DND-41 (cell line): ENCODE measurements at places on chromosomes 12 and 14.

- DNase-seq: no peak
Observed at GRCh38 chr12:12585115-12585863, 22.6 kb upstream of the DUSP16 start.

GRCh38 chr12:6975297-6976032 lies 4.8 kb downstream of the EMG1 start:
- no peak for DNase-seq

- DNase-seq: peak; percentile 60
Observed at GRCh38 chr14:64823305-64823861, 56.3 kb downstream of the SPTB start.

GRCh38 chr14:103558071-103558882 lies 4.2 kb downstream of the BAG5 start:
- no peak for DNase-seq

DNA sequence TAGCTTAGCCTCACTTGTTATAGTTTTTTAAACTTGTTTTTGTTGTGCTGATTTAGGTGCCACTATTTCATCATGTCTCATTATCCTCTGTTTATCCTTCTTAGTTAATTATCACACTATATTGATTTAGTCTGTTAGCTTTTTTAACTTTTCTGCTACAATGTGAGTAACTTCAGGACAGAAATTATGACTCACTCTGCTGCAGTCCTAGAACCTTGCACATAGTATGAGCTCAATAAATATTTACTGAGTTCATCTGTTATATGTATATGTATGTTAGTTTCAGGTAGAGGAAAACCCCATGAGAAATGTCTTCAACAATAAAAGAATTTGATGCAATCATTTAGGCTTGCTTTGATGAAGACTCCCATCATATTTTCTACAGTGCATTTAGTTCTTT lies 224.3 kb upstream of the NAV3 start:
- DNase-seq: no peak

DNA sequence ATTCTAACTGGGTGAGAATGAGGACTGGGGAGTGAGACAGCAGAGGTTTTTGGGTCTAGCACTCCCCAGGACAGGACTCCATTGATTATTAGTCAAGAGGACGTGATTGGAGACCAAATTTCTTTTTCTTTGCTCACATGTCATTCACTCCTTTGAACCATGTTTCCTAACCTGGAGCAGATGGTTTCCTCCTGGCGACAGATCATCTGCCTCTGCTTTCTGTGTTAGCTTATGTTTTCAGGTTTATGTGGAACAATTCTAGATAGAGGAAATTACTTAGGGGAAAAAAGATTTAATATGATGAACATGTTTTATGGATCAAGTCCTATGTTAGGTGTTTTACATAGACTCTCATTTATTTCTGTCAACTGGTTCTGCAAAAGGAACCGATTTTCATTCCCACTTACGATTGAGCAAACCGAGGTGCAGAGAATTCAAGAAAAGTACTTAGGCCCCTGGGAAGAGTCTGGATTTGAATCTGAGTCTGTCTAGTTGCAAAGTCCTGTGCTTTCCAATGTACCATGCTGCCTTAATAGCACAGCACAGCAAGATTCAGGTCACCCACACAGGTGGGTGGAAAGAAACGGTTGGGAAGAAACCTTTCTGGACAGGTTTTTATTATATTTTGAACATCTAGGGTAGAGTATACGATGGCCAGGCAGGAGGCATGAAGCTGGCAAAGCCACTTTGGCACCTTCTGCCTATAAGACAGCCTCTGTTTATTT lies 30.8 kb downstream of the SMOC1 start:
- DNase-seq: no peak

DNA sequence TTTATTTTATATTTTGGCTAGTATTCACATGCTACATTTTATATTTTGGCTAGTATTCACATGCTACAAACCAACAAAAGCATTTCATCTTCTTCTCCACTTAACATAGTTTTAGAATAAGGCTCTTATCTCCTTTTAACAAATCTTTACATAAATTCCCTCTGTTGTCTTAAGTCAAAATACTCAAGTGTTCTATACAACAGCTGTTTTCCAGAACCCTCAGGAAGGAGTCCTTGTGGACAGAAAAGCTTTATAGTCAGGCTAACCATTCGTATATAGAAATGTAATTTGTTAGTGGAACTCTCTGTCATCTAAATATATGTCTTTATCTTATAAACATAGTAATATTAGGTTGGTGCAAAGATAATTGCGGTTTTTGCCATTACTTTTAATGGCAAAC lies 191.0 kb upstream of the FLRT2 start:
- no peak for DNase-seq

- no peak for DNase-seq
Observed at GRCh38 chr12:47889040-47889439, 15.8 kb downstream of the VDR start.

- DNase-seq: no peak
Observed at GRCh38 chr14:94793901-94794300, 24.0 kb upstream of the GSC start.

GRCh38 chr14:63394841-63395240 lies 76.1 kb upstream of the GPHB5 start:
- no peak for DNase-seq

DNA sequence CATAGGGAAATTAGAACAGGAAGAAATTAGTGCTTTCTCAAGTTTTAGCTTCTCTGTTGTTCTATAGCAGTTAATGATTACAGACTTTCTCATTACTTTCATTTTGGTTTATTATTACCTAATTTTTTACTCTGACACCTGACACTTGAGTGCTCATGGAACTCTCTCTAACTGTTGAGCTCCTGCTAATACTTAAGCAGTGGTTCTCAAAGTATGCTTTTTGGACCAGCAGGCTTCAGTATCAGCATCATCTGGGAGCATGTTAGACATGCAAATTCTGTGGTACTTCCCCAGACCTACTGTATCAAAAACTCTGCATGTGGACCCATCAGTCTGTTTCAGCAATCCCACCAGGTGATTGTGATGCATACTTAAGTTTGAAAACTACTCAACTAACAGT lies 235.3 kb downstream of the CCDC91 start:
- DNase-seq: no peak

GRCh38 chr12:100900808-100901207 lies 106.2 kb downstream of the ANO4 start:
- no peak for DNase-seq

DNA sequence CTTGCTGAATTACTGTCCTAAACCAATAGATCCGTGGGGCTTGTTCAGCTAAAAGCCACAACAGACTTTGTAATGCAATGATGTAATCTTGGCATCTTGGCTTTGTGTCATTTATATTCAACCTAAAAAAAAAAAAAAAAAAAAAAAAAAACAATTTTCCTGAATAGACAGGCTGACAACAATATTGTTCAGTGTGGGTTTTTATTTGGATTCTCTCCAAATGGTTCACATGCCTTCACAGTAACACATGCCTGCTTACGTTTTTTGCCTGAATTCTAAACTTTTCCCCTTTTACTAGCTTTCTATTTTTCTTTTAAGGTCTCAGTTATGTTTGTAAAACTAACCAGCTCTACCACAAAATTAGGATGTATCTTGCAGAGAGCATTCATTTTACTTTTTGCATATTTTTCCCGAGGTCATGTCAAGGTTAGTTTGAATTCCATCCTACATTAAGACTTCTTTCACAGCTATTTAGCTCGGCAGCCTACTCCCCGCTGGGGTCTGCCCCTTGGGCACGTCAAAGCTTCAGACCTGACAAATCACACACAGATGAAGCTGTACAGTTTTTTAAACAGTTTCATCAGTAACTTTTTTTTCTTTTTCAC lies 213.7 kb upstream of the NPAS3 start:
- DNase-seq: no peak

DNA sequence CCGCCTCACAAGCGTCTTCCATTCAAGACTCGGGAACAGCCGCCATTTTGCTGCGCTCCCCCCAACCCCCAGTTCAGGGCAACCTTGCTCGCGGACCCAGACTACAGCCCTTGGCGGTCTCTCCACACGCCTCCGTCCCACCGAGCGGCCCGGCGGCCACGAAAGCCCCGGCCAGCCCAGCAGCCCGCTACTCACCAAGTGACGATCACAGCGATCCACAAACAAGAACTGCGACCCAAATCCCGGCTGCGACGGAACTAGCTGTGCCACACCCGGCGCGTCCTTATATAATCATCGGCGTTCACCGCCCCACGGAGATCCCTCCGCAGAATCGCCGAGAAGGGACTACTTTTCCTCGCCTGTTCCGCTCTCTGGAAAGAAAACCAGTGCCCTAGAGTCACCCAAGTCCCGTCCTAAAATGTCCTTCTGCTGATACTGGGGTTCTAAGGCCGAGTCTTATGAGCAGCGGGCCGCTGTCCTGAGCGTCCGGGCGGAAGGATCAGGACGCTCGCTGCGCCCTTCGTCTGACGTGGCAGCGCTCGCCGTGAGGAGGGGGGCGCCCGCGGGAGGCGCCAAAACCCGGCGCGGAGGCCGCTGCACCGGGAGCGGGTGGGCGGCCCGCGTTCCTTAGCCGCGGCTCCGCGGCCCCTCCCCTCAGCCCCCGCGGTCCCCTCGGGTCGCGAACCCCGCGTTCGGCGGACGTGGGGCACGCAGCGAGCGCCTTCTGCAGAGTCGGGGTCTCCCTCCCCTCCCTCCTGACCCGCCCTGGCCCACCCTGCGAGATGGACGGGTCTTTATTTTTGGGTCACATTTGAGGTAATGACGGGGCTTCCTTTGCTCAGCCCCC lies at the start of gene UBC:
Gene UBC, minus strand, starts transcription at position 259 of the 847 bp plus-strand sequence. CDS start 879 bp downstream, outside the sequence.
- DNase-seq: peak; percentile 88

- DNase-seq: no peak
Observed at GRCh38 chr12:49413010-49413409, 45.7 kb downstream of the SPATS2 start.

GRCh38 chr12:74906224-74906623 lies 303.4 kb downstream of the KCNC2 start:
- DNase-seq: no peak

DNA sequence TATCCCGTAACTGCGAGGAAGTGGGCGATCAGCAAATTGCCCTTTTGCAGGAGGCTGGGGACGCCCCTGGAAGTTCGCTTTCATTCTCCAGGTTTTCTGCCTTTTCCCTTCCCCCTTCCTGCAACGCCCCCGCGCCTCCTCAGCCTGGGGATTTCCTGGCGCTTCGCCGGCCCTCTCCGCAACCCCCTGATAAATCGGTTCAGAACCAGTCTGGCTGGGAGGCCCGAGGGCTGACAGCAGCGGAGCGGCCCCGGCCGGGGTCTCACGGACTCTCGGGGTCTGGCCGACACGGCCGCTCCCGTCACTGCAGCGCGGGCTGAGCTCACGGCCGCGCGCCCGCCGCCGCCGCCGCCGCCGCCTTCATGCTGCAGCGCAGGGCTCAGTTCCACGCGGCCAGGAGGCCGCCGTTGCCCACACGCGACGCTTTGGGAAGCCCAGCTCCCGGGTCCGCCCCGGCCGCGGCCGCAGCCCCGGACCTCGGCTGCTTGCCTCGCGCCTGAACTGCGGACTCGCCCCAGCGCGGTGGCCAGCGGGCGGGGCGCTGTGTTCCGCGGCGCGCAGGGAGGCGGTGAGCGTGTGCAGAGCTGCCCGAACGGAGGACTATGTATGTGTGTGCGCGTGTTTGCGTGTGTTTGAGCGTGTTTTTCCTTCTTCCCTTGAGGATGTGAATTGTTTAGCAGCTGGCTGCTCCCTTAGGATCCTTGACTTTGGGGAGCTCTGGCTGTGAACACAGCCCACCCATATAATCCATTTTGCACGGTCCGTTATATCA lies at the start of gene LRFN5:
Gene LRFN5, plus strand, starts transcription at position 345 of the 772 bp plus-strand sequence.
- no peak for DNase-seq

DNA sequence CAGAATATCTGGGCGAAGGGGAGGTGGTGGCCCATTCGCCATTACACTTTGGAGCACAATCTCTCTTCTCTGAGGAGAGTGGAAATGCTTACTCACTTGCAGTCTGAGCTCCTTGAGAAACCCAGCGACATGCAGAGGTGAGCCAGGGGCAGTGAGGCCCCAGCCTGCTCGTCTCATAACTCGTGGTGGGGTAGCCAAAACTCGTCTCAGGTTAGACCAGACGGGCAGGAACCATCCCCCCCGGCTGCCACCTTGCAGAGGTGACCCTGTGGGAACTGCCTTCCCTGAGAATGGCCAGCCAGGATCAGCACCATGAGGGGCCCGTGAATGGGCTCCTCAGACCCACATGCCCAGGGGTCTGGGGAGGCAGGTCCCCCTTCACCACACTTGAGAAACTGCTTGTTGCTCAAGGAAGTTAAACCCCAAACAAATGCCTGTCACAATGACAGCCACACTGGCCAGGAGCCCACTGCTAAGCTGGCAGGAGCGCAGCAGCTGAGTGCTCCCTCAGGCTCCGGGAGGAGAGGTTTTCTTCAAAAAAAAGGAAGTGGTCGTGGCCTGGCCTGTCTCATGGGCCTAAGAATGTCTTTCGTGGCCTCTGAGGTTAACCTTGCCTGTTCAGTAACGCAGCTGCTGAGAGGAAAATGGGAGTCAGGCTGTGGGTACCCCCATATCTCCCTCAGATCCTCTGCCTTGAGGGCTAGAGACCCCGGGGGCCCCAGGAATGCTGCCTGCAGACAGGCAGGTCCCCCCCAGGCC lies 9.2 kb upstream of the ALDH2 start:
- peak; percentile 77 for DNase-seq

DNA sequence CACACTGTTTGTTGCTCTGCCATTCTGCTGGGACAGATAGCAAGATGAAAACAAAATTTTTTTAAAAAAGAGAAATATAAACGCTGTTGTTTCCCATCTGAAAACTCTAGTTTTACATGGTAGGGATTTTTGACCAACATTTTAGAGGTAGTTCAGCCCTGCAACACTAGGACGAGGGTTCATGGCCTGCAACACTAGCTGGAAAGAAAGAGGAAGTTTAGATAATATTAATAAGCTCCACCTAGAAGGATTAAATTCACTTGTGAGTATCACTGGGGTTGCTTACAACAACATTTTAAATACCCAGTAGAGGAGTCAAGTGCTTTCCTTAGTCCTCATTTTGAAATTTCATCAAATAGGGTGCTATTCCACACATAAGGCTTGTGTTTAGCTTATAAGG lies 68.2 kb downstream of the SRGAP1 start:
- DNase-seq: no peak

GRCh38 chr14:60332869-60333268 lies 83.8 kb downstream of the PPM1A start:
- DNase-seq: peak; percentile 12

- no peak for DNase-seq
Observed at GRCh38 chr14:63496837-63497400, 46.3 kb downstream of the PPP2R5E start.

- DNase-seq: peak; percentile 56
Observed at GRCh38 chr12:130695061-130695460, 21.0 kb downstream of the RIMBP2 start.

- DNase-seq: no peak
Observed at GRCh38 chr14:72663956-72664650, 229.8 kb downstream of the DPF3 start.

GRCh38 chr14:64474041-64474440 lies 8.7 kb downstream of the AKAP5 start:
- no peak for DNase-seq

DNA sequence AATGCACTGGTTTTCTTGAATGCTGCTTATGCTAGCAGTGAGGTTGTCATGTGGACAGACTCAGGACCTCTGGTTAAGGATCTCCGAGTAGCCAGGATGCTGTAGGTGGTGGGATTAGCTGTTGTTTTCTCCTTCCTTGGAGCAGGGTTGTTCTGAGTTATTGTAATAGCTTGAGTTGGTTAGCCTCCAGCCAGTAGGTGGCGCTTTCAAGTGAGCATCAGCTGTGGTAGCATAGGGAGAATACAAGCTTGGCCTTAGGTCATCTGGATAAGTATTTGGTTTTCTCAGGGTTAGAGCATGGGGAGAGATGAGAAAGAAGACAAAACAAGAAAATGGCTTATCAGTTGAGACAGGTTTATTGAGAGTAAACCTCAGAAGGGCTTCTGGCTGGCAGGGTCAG lies 299.7 kb upstream of the FBXO33 start:
- peak; percentile 13 for DNase-seq

GRCh38 chr12:125907351-125907750 lies 842.1 kb downstream of the AACS start:
- DNase-seq: no peak
